ENCODE measurements at places on chromosomes 12 and 14. TPM values are rescaled to one million over a fixed set of nuclear protein-coding genes. Genes with fewer than 3 reads are reported as not detected.
A peak's percentile ranks its signal among the peaks of the same experiment; 100 is the strongest.

KRT4 gene
- 1,080 TPM for total RNA-seq

- peak; percentile 19 for ATAC-seq
Measured at GRCh38 chr14:93967637-93968250, 8.6 kb downstream of the ASB2 start.

DNA sequence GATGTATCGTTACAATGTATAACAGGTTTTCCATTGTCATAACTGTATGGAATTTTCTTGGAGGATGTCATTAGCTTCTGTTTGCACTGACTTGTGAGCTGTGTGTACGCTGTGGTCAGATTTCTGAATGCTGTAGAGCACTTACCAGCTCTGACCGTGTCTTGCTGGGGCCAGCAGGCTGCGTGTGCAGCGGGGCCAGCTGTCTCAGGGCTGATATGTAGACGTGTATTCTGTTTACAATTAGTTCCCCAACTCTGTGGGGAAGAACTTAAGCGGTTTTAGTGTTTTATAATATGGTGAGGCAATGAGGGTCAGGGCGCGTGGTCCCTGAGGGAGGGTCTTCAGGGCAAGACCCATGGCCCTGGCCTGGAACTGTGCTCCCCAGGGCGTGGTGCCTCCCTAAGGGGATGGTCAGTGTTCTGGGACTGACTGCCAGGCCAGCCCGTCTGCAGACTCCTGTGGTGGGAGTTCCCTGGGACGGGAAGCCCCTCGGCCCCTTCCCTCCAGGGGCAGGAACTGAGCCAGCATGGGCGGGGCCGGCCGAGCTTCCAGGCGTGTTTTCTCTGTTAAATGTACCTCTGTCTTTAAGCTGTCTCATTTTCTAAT is 18.7 kb downstream of the XRCC3 start:
- ATAC-seq = no peak

DNA sequence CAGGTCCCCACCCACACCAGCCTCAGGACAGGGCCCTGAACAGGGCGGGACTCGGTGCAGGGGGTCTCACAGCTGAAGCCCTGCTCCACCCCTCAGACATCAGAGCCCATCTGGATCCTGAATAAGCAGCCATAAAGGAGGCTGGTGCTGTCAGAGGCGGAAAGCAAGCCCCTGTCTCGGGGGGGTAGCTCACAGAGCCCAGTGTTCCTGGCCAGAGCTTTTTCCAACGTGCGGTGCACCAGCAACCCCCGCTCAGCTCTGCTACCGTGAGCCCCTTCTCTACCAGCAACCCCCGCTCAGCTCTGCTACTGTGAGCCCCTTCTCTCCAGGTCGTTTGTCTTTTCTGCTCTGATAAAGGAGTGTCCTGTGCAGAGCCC is 136.5 kb upstream of the SFSWAP start:
- ATAC-seq = no peak

DNA sequence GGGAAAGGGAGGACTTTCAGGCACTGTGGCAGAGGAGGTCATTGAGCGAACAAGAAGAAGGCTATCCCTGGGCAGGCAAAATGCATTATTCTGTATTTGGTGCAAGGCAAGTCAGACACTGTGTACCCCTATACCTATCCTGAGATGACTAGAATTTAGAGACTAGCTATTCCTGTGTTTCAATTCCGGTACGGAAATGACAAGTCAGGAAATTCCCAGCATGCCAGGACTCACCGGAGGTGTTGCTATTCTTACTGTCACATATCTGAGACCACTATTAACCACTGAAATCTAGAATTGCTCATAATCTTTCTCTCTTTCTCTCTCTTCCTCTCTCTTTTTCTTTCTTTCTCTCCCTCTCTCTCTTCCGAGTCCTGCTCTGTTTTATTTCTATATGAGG is 297.1 kb downstream of the PDZRN4 start:
- ATAC-seq = no peak

DNA sequence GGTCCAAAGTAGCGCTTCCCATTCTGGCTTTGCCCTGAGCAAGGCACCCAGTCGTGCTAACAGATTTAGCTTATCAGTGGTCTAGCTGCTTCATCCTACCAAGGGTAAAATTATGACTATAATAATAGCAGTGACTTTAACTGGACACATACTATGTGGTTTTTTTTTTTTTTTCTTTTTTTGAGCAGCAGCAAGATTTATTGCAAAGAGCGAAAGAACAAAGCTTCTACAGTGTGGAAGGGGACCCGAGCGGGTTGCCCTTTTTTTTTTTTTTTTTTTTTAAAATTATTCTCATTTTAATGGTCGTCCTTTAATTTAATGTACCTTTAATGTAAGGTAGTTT is 505 bp downstream of the HELB start:
- ATAC-seq = no peak

- ATAC-seq = no peak
Measured at GRCh38 chr12:4663971-4664505, 15.1 kb downstream of the NDUFA9 start.

DNA sequence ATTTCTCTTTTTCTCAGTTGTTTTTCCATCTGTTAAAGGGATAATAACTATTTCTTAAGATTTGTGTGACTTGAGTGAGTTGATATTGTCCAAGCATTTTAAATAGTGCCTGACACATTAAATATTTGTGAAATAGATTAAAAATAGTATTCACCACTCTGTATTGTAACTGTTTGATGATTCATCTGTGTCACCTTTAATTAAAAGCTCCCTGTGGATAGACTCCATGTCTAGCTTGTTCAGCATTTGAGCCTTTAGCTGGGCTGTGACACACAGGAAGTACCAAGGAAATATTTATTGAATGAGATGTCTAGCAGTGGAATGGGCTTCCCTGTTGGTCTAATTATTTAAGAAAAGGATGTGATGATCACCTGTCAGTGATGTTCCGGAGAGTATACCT is 1.8 kb upstream of the GLIPR1L2 start:
- ATAC-seq = peak; percentile 46

Measured in esophagus mucosa (tissue), 1 donor.